Stomach (tissue), 19 donors: ENCODE measurements at places on chromosomes 7 and 10.

GRCh38 chr7:37084303-37084702 is 360.0 kb upstream of the AOAH start:
- peak overlapping the region; percentile 38 for H3K27ac ChIP-seq
- no peaks in the 10 kb centered on the region for H3K27me3 ChIP-seq
- no peaks in the 10 kb centered on the region for H3K36me3 ChIP-seq
- no peak overlapping the region for H3K4me3 ChIP-seq
- no peaks in the 10 kb centered on the region for H3K4me1 ChIP-seq

DNA sequence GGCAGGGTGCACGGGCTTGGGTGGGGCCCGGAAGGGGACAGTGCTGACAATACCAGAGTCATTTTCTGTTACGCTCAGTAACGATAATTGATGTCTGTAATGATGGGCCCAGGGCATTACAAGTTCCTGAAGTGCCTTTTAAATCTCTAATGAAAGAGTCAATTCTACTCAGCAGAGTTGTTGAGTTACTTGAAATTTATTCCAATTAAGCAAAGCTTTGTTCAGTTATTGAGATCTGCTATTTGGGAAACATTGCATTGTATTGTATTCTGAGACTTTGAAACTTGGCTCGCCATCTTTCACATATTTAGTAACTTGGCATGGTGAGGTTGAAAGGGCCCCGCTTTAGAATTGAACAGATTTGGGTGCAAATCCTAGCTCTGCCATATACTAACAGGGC is 34.7 kb downstream of the MINDY4 start:
- no peak for DNase-seq
- H3K4me1 ChIP-seq = peaks cover 8% of the 10 kb centered on the region
- H3K36me3 ChIP-seq = no peaks in the 10 kb centered on the region
- H3K4me3 ChIP-seq = no peak overlapping the region
- H3K27me3 ChIP-seq = no peaks in the 10 kb centered on the region
- H3K27ac ChIP-seq = no peak overlapping the region

GRCh38 chr7:25014756-25015155 is 34.8 kb upstream of the OSBPL3 start:
- no peaks in the 10 kb centered on the region for H3K27me3 ChIP-seq
- no peak for DNase-seq
- H3K4me1 ChIP-seq = no peaks in the 10 kb centered on the region

GRCh38 chr7:131095346-131095745 is 232.3 kb upstream of the MKLN1 start:
- peaks cover 53% of the 10 kb centered on the region for H3K4me1 ChIP-seq
- DNase-seq = no peak
- no peaks in the 10 kb centered on the region for H3K27me3 ChIP-seq
- peaks cover 7% of the 10 kb centered on the region for H3K36me3 ChIP-seq
- H3K27ac ChIP-seq = no peak overlapping the region

DNA sequence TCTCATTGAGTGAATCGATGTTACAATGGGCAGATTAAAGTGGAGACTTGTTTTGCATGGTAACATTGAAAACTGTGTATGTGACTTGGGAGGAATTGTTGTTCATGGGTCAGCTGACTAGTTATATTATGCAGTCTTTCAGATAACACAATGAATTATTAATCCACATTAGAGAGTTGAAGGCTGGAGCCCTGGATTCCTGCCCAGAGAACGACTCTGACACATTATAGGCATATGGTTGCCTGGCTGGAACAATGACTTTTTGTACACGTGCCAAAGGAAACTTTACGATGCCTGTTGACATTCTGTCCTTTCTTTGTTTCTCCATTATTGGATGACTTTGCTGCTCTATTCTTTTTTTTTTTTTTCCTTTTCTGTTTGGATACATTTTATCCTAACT is 52.3 kb upstream of the TMEM229A start:
- no peaks in the 10 kb centered on the region for H3K27me3 ChIP-seq
- H3K36me3 ChIP-seq = no peaks in the 10 kb centered on the region
- no peak overlapping the region for H3K4me3 ChIP-seq

- H3K4me1 ChIP-seq = no peaks in the 10 kb centered on the region
- H3K27ac ChIP-seq = no peak overlapping the region
- no peak overlapping the region for H3K4me3 ChIP-seq
- H3K36me3 ChIP-seq = no peaks in the 10 kb centered on the region
- no peaks in the 10 kb centered on the region for H3K27me3 ChIP-seq
Observed at GRCh38 chr7:137741443-137741842, 105.3 kb downstream of the DGKI start.

DNA sequence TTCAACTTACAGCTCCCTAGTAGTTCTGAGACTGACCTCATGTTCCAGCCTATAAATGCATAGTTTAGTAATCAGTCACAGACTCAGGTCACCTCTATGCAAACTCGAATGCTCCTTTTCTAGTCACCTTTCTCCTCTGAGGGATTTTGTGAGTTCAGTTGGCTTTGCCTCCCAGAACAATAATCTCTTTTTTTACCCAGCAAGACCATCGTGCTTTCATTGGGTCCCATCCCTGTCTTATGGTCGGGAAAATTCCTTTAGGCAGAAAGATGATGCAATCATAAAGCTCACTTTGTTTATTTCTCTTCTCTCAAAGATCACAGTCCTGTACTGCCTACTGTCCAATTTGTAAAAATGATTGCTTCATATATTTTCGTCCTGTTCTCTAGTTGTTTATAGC is 38.4 kb downstream of the TWIST1 start:
- no peaks in the 10 kb centered on the region for H3K27me3 ChIP-seq
- no peaks in the 10 kb centered on the region for H3K4me1 ChIP-seq

DNA sequence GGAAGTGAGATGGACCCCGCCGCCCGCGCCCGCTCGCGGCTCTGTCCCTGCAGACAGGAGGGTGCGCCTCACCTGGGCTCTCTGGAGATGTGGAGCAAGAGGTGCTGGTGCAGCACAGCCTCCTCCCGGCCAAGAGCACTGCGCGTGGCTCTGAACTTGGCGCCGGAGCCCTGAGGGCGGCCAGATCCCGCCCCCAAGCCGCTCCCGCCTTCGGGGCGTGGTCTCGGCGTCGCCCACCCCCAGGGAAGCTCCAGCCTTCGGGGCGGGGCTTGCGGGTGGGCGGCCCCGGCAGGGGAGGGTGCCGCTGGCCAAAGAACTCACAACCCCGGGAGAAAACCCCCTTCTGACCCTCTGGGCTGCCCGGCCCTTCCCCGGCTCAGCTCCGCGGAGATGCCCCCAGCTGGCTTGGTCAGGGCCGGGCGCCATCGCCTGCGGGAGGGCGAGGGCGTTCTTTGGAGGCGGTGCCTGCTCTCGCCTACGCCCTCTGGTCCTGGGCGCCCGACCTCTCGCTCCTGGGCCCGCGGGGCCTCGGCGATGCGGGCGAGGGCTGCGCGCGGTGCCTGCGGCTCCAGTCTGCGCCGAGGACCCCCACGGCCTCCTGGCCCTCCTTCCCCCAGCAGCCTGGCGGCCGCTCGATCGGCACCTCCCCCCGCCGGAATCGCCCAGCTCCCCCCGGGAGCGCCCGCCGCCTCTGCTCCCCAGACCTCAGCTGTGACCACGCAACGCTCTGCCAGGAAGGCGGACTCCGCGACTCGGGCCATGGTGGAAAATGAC is at the start of gene ZNF488:
Gene ZNF488 (minus strand): TSS at position 146 of the 774 bp plus-strand sequence. CDS start 15,464 bp downstream, outside the sequence.
- peak within 1 kb of the TSS; percentile 76 for H3K27ac ChIP-seq
- peak; percentile 87 for DNase-seq
- no peaks in the 10 kb centered on the region for H3K36me3 ChIP-seq
- peak within 1 kb of the TSS; percentile 74 for H3K4me3 ChIP-seq
- peaks cover 22% of the 10 kb centered on the region for H3K4me1 ChIP-seq

DNA sequence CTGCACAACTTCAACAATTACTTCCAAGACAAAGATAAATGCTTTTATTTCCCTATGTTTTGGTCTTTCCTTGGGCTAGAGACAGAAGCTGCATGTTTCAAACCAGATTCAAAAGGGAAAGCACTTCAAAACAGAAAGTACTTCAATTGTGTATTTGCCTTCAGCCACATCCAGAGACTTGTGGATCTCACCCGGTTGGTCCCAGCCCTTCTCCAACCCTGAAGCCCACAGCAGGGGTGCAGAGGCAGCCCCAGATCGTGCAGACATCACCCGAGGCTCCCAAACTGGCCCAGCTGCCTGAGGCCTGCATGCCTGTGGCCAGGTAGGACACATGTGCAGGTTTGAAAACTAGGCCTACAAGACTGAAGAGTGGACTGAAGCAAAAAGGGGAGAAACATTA is 80.8 kb downstream of the ALOX5 start:
- no peaks in the 10 kb centered on the region for H3K4me1 ChIP-seq
- H3K27me3 ChIP-seq = no peaks in the 10 kb centered on the region
- no peak overlapping the region for H3K4me3 ChIP-seq
- no peak for DNase-seq

DNA sequence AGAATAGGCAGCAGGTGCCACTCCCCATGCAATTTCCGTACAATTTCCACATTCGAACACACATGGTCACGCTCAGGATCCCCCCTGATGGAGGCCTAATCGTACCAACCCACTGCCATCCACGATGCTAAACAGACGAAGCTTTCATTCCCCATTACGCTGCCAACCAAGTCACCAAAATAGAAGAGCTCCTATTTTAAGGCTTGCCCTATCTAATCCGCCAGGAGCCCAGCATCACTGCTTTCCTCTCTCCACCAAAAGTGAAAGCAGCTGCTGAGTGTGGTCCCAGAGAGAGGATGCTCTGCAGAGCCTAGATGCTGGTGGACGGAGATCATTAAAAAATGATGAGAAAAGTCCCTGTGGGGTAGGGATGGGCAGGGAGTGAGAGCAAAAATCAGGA is 43.3 kb downstream of the HSPA12A start:
- H3K27ac ChIP-seq = no peak overlapping the region
- peaks cover 5% of the 10 kb centered on the region for H3K36me3 ChIP-seq
- no peak overlapping the region for H3K4me3 ChIP-seq
- H3K27me3 ChIP-seq = no peaks in the 10 kb centered on the region
- DNase-seq = no peak

- no peaks in the 10 kb centered on the region for H3K27me3 ChIP-seq
- no peak overlapping the region for H3K27ac ChIP-seq
- DNase-seq = no peak
Observed at GRCh38 chr7:65295409-65295808, 78.2 kb upstream of the ZNF92 start.

- peaks cover 21% of the 10 kb centered on the region for H3K4me1 ChIP-seq
- H3K36me3 ChIP-seq = peaks cover 35% of the 10 kb centered on the region
- no peak for DNase-seq
- H3K27ac ChIP-seq = no peak overlapping the region
- H3K27me3 ChIP-seq = no peaks in the 10 kb centered on the region
- H3K4me3 ChIP-seq = no peak overlapping the region
Observed at GRCh38 chr10:112990271-112990670, 40.2 kb downstream of the TCF7L2 start.

- no peaks in the 10 kb centered on the region for H3K4me1 ChIP-seq
- no peak for DNase-seq
- H3K4me3 ChIP-seq = no peak overlapping the region
Observed at GRCh38 chr7:15158141-15158810, 255.7 kb upstream of the DGKB start.

GRCh38 chr10:75712242-75712880 is 280.9 kb downstream of the LRMDA start:
- no peak overlapping the region for H3K27ac ChIP-seq
- H3K4me3 ChIP-seq = peak overlapping the region; percentile 16
- peak; percentile 49 for DNase-seq
- H3K4me1 ChIP-seq = peaks cover 5% of the 10 kb centered on the region
- H3K27me3 ChIP-seq = no peaks in the 10 kb centered on the region

GRCh38 chr10:31698181-31698830 is 230.3 kb downstream of the ARHGAP12 start:
- H3K27ac ChIP-seq = peak overlapping the region; percentile 88
- peaks cover 76% of the 10 kb centered on the region for H3K4me1 ChIP-seq
- DNase-seq = no peak
- H3K36me3 ChIP-seq = no peaks in the 10 kb centered on the region
- H3K27me3 ChIP-seq = no peaks in the 10 kb centered on the region

DNA sequence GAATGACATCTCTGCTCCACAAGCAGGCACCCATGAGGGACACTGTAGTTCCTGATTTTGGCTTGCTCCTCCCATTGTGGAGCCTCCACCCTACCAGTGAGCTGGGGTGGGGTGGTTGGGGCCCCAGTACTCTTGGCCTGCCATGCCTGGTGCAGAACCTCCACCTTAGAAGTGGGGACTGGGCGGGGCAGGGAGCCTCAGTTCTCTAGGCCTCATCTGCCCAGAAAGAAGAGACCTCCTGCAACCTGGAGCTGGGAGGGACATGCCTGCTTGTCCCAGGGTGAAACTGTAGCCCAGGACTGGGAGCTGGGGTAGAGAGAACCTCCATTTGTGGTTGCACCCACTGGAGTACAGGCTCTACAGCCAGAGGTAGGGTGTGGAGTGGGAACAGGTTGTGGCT is 14.4 kb downstream of the RAMP3 start:
- no peak overlapping the region for H3K4me3 ChIP-seq
- H3K27me3 ChIP-seq = no peaks in the 10 kb centered on the region
- H3K36me3 ChIP-seq = no peaks in the 10 kb centered on the region
- no peak overlapping the region for H3K27ac ChIP-seq
- H3K4me1 ChIP-seq = no peaks in the 10 kb centered on the region
- DNase-seq = no peak

DNA sequence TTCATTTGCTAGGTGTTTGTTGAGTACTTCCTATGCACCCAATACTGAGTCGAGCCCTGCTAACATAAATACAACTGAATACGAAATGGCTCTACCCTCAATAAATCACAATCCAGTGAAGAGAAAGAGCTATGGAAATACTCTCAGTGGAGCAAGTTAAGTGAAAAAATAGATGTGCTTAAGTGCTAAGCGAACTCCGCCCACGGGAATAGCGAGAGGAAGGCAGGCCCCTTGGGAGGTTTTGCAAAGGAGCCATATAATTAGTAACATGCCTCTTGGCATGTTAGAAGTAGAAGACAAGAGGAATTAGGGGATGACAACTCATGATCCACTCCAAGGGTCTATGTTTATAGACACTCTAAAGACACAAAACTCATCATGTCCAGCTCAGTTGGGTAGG is 42.8 kb upstream of the TSPAN33 start:
- H3K36me3 ChIP-seq = no peaks in the 10 kb centered on the region
- no peak for DNase-seq
- no peak overlapping the region for H3K27ac ChIP-seq
- no peaks in the 10 kb centered on the region for H3K4me1 ChIP-seq

DNA sequence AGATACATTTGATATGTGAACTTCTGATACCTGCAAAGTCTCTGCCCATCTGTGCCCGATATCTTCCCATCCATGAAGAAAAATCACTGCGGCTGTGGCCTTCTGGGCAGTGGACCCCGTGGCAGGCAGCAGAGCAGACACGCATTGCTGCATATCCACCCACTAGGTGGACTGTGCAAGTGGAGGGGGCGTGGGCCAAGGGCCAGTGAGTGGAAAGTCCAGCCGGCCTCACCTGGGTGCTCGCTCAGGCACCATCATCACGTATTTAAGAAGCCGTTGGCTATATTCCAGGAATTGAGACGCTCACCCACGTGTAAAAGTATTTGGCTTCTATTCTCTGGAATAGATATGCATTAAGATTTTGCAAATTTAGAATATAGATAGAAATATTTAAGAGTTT is 30.8 kb upstream of the SLC13A1 start:
- no peak overlapping the region for H3K4me3 ChIP-seq
- H3K36me3 ChIP-seq = no peaks in the 10 kb centered on the region
- DNase-seq = no peak
- H3K27me3 ChIP-seq = no peaks in the 10 kb centered on the region
- H3K27ac ChIP-seq = no peak overlapping the region
